ENCODE measurements at places on chromosomes 7 and 10.

DNA sequence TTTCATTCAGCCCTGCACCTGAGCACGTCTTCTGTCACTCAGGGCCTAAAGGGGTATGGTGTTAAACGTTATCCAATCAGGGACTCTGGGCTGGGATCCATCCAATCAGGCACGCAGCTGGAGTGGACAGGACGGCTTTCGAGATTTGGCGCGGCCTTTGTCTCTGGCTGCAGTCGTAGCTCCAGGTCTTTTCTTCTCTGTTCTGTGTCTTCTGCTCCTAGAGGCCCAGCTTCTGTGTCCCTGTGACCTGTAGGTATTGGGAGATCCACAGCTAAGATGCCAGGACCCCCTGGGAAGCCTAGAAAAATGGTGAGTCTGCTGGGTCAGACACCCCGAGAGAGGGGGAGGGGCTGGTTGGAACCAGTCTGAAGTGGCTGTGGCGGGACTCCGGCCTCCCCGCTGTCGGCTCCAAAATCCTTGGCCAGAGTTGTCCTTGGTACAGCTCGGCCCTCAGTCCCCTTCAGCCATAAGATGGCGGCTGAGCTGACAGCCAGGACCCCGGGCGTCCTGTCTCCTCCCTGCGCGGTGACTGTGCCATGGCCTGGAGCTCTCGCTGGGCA lies 11.7 kb upstream of the ZNF680 start:
- no peak for DNase-seq

DNA sequence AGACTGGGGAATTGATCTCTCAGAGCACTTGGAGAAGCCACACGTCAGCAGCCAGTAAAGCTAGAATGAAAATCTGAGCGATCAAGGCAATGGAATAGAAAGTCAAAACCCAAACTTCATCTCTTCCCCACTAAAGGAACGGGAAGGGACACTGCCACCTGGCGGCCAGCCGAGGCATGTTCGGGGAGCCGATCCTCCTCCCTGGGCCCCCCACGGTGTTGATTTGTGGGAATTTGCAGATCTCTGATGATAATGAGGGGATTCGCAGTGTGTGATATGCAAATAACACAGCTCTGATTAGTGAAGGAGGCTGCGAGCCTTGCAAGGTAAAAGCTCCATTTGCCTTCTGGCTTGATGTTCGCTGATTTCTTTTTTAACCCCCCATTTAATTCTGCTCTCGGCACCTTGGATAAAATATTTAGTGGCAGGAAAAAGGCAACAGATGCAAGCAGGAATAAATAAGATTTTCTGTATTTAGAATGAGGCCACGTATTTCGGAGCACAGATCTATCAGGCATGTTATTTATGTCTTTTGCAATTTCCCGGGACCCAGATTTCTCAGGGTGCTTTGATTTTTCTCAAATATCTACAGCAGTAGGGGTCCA lies 258.6 kb downstream of the PAXIP1 start:
- no peak for DNase-seq

GRCh38 chr10:117166418-117167345 lies 28.6 kb upstream of the VAX1 start:
- no peak for DNase-seq

- DNase-seq = no peak
Measured at GRCh38 chr10:132265890-132266496, 41.8 kb downstream of the STK32C start.

DNA sequence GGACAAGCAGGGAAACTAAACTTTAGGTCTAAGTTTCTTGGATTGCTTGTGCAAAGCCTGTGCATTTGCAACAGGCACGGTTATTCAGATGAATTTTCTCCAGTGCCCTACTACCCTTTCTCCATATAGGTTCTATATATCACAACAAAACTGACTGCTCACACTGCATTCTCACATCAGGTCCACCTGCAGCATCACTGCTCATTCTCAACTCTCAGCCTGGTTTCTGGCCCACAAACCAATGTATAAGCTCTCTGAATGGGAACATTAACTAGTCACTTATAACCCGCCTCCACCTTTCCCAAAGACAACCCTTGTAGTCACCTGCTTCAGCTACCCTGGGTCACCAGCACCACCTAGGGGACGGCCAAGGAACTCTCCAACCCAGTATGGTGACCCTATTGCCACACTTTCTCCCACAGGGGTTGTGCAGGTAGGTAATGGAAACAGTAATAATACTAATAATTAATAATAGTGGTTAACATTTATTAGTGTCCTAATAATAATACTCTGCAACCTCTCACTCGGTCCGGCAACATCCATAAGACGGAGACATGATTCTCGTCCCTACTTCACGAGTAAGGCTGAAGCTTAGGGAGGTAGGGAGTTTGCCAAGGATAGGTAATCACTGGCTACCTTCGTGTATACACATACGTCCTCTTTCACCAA lies 97.3 kb downstream of the CLEC2L start:
- DNase-seq = no peak

GRCh38 chr10:110556969-110557601 lies 10.4 kb upstream of the SMC3 start:
- DNase-seq = no peak

- no peak for DNase-seq
Measured at GRCh38 chr7:154178895-154179294, 126.7 kb downstream of the DPP6 start.

GRCh38 chr7:41826641-41827040 lies 123.8 kb upstream of the INHBA start:
- DNase-seq = no peak

GRCh38 chr10:119370972-119371703 lies 163.8 kb downstream of the GRK5 start:
- peak; percentile 95 for DNase-seq

DNA sequence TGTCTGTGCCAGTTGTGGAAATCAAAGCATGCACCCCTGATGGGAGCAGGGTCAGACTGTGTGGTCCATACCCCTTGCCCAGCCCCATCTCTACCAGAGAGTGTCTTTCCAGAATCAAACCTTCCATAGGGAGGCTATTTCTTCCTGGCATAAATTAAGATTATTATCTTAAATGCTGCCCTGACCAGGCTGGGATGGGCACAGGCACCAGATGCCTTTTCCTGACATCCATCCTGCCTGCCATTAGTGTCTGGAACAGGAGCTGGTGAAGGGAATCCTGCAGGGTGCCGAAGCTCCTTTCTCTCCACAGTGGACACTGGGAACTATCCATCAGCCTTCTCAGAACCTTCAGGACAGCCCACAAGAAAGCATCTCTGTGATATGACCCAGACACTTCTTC lies 296.3 kb downstream of the GRID1 start:
- peak; percentile 31 for DNase-seq

GRCh38 chr7:73896454-73896853 lies 35.5 kb downstream of the TMEM270 start:
- DNase-seq = no peak

GRCh38 chr10:90148116-90148855 lies 446.9 kb downstream of the KIF20B start:
- DNase-seq = no peak

DNA sequence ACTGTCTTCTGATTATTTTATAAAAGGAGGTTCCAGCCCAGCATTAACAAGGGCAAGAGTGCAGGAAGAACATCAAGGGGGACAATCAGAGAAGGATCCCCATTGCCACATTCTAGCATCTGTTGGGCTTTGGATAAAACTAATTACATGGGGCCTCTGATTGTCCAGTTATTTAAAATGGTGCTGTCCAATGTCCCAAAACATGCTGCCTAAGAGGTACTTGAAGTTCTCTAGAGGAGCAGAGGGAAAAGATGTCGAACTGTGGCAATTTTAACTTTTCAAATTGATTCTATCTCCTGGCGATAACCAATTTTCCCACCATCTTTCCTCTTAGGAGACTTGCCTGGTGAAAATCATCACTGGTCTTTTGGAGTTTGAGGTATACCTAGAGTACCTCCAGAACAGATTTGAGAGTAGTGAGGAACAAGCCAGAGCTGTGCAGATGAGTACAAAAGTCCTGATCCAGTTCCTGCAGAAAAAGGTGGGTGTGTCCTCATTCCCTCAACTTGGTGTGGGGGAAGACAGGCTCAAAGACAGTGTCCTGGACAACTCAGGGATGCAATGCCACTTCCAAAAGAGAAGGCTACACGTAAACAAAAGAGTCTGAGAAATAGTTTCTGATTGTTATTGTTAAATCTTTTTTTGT lies 2.3 kb downstream of the IL6 start:
- DNase-seq = no peak

GRCh38 chr10:131453721-131454634 lies 142.5 kb upstream of the TCERG1L start:
- DNase-seq = peak; percentile 91

Measured in lower leg skin (tissue), 4 donors.